MG63 (cell line): ENCODE measurements at places on chromosomes 11 and 22.

- no peak for DNase-seq
These were observed 1458.1 kb upstream of the TENM4 start for GRCh38 chr11:80898910-80899309.

DNA sequence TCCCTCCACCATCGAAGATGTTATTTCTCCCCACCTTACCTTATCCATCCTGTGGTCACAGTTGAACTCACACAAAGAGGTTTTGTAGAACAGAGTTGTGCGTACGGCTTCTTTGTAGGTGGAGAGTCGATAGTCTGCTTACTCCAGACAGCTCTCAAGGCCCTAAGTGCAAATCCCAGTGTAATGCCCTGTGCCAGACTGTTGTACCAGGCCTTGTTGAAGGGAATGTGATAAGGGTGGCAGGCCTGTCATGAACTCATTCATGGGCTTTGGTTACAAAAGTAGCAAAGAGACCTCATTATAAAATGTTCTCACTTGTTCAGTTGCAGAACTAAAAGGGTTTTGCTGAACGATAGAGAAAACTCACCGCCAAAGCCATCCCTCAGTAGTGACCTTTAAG is 288.7 kb upstream of the CADM1 start:
- DNase-seq: no peak

DNA sequence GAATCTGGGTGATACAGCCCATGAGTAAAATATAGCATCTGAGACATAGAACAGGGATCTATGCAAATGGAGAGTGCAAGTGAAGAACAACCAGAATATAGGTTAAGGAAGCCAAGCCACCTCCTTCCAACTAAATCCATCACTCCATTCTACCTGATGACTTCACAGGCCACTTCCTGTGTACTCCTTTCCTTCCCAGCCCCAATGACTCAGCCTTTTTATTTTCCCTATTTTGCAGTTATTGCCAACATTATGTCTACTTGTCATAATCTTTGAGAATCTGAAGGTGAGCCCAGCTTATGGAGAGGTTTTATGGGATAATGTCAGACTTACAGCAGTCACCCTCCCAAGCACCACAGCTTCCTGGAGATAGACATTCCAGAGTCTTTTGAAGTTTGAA is 1.4 kb upstream of the OR52M1 start:
- DNase-seq: no peak

GRCh38 chr22:22235558-22235957 is 9.0 kb upstream of the VPREB1 start:
- no peak for DNase-seq

- peak; percentile 53 for DNase-seq
These were observed 122.7 kb downstream of the GRIA4 start for GRCh38 chr11:105732611-105733010.

- DNase-seq: peak; percentile 15
These were observed 344 bp downstream of the IFT27 start for GRCh38 chr22:36775586-36775963.

- no peak for DNase-seq
These were observed 46.4 kb upstream of the CD82 start for GRCh38 chr11:44518968-44519550.

- peak; percentile 92 for DNase-seq
These were observed 7.5 kb upstream of the WEE1 start for GRCh38 chr11:9565822-9566560.

DNA sequence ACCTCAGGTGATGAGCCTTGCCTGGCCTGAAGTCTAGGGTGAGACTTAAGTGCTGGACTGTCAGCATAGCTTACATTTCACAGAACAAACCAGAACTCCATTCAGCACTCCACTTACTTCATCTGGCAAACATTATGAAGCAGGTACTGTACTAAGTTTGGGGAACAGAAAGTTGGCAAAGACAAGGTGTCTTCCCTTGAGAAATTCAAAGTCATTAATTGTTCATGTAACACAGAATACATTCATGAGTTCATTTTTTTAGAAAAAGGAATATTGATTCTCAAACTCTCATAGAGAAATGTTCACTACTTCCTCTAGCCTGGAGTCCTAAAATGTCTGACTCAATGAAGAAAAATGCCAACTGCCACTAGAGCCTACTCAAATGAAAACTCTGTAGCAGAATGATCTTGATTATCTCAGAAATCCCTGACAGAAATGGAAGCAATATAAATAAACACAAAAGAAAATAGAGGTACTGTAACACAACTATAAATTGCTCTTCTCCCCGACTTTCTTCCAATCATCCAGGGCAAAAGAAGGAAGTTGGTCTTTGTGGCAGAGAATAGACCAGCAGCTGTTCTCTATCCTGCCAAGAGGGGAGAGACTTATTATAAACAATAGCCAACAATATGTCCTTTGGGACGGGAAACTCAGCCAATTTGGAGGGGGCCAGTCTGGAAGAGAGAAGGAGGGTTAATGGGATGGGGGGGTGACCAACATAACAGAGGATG is 129.2 kb upstream of the MTMR2 start:
- DNase-seq: peak; percentile 15

DNA sequence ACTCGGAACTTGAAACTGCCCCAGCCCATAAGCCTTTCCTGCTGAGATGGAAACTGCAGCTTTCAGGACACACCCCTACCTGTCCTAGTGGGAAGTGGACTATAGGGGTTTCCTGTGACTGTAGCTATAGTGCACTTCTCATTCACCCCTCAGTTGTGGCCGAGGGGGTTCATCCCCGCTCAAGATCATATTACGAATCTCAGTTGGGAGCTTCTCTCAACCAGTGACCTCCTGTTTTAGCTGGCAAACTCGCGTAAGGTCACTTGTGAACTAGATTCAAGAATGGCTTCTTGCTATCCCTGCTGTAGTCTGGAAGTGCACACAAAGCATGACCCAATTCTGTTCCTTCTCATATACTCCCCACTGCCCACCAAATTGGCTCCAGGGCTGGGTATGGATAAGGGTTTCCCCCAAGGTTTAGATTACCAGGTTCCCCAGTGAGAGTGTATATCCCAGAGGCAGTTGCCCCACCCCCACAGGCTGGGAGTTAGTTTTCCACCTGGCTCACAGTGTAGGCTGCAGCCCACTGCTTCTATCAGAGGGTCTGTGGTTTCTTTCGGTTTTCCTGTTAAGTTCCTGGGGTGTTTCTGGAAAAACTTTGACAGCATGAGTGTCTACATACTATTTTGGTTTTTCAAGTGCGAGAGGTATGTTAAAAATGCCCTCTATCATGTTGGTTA is 812.9 kb downstream of the JRKL start:
- DNase-seq: no peak

DNA sequence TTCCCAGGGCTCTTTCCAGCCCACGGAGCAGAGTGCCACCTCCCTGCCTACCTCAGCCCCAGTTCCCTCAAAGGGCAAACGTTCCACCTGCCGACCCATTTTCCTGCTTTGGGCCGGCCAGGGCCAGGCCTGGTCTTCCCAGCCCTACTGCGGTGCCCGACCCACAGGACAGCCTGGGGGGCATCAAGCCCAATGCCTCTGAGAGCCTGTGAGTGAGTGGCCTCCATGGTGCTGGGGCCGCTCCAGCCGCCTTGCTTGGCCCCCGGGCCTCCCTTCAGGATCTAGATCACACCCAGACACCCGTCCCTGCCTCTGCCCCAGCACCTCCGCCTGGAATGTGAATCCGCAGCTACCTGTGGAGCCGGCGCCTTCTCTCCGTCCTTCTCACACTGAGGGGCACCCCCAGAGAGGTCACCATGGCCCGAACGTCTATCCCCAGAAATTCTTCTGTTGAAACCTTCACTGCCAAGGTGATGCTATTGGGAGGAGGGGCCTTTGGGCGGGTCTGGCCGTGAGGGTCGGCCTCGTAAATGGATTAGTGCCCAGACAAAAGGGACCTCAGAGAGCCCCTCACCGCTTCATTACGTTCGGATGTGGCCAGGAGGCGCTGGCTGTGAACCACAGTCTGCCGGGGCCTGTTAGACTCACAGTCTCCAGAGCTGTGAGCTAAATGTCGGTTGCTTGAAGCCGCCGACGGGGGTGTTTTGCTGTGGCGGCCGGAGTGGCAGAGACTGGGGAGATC is 36.2 kb upstream of the BRSK2 start:
- DNase-seq: no peak
